ENCODE measurements at places on chromosomes 16 and 17. TPM values are rescaled to one million over a fixed set of nuclear protein-coding genes. Genes with fewer than 3 reads are reported as not detected.

GRCh38 chr17:64339516-64340490, 50.9 kb downstream of the PECAM1 start:
- no peak for DNase-seq

- no peak for DNase-seq
Observed at GRCh38 chr17:27457360-27457715, 1.1 kb downstream of the KSR1 start.

- no peak for DNase-seq
Observed at GRCh38 chr16:27181019-27181790, 22.1 kb upstream of the KDM8 start.

MT1A gene
- not detected for total RNA-seq

- DNase-seq: no peak
Observed at GRCh38 chr17:29562615-29563014, 4.2 kb downstream of the ABHD15 start.

DNA sequence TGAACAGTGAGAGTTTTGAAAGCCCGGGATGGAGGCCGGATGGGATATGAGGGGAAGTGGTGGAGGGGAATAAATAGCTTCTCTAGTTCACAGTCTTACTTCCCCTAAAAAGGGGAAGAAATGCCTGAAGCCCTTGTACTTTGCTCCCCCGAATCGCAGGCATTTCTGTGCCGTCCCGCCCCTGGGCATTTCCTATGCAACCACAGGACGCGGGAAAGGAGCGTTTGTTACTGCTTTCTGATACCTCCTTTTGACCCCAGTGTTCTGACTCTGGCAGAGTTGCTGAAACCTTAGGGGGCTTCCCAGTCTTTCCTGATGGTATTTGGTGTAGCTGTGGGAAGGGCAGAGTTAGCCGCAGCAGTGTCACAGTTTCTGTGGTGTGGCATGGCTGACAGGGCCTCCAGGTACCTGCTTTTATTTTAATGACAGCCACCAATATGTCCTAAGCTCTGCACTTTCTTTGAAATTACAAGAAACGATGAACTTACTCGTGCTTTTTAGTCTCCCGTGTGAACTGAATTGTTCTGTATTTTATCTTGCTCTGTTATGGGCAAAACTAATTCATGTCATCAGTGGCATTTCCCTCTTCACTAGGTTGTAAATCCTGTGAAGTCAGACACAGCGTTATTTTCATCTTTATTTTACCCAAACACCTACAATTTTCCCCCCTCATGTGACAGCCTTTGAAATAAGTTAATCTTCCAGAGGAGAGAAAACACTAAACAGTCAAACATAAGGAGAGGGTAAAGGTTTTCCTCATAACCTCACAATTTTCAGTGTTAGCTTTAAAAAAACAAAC, 27.1 kb downstream of the USP10 start:
- DNase-seq: no peak
